Lower lobe of right lung (tissue), 2 donors: ENCODE measurements at places on chromosomes 5 and 9.
A peak's percentile ranks its signal among the peaks of the same experiment; 100 is the strongest.

GRCh38 chr5:142191776-142192175 lies 83.2 kb downstream of the NDFIP1 start:
- DNase-seq, result no peak

- DNase-seq, result no peak
Measured at GRCh38 chr5:136143312-136143711, 10.7 kb downstream of the SMAD5 start.

- no peak for DNase-seq
Measured at GRCh38 chr9:8179381-8180053, 379.9 kb upstream of the DMAC1 start.

- no peak for DNase-seq
Measured at GRCh38 chr5:131276072-131276471, 12.2 kb downstream of the CDC42SE2 start.

DNA sequence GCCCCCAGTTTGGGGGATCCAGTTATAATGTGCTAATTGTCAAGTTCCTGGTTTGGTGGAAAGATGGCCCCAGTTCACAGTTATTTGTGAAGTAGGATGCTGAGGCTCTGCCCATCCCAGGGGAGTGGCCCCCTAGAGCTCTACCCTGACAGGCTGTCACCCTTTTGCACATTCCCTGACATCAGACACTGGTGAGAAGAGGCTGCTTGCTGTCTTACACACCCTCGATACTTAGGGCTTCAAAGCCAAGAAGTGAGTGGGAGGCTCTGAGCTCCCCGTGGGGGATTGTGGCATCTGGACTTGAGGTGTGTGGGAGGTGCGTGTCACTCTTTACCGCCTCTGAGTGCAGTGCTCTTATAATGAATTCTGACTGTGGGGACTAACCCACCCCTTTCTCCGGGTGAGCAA lies 168.5 kb downstream of the DOCK2 start:
- no peak for DNase-seq

GRCh38 chr5:143186623-143187022 lies 216.9 kb downstream of the NR3C1 start:
- no peak for DNase-seq

GRCh38 chr9:130128733-130129431 lies 43.3 kb upstream of the NCS1 start:
- peak; percentile 75 for DNase-seq

- no peak for DNase-seq
Measured at GRCh38 chr5:107431998-107432397, 238.7 kb downstream of the EFNA5 start.

DNA sequence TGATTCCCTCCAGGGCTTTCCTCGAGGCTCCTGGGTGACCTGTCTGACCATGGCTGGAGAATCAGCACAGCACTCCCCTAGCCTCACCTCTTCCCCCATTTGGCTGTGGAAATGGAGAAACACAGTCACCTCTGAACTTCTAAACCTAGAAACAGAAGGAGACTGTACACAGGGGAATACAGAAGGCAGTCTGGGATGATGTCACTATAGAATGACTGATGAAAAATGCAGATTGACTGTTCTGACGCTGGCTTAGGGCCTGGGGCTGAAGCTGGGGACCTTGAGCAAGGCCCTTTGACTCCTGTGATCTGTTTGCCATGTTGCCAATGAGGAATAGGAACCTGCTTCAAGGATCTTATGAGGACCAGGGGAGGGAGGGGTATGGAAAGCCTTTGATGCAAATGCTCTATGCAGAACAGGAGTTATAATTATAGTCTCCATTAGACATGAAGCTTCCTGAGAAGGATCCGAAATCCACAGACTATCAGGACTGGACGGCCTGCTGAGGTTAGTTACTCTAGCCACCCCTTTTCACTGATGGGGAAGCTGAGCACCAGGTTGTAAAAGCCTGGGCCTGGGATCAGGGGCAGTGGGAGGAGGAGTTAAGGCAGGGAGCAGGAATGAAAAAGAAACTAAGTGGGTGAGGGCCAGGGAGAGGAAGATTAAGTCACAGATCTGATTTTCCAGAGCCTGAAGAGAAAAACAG lies 24.4 kb upstream of the ANXA6 start:
- no peak for DNase-seq

- no peak for DNase-seq
Measured at GRCh38 chr5:95631991-95632675, 12.2 kb downstream of the GPR150 start.

DNA sequence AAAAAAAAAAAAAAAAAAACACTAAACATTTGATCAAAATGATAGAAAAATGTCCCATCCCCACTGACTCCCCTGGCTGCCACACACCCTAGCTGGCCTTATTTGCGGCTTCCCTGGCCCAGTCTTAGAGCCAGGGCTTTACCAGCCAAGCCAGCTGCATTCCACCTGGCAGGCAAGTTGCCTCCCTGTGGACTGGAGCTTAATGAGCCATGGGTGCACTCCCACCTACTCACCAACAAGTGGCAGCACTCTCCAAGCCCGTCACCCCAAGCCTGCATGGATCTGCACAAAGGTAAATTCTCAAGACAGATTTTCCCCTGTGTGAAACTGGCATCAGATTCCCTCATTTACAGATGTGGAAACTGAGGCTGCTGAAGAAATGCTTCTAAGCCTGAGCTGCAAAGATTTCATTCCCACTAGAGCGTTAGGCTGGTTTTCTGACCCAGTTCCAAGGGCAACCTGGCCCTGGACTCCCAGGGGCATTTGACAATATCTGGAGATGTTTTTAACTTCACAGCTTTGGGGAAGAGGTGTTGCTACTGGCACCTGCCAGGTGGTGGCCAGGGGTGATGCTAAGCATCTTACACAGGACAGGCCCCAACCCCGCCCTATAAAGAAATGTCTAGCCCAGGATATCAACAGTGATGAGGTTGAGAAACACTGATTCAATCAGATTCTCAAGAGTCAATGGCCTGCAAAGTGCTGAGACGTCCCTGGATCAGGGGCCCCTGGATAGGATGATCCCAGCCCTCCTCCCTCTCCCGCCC lies 21.9 kb upstream of the VDAC1 start:
- no peak for DNase-seq

DNA sequence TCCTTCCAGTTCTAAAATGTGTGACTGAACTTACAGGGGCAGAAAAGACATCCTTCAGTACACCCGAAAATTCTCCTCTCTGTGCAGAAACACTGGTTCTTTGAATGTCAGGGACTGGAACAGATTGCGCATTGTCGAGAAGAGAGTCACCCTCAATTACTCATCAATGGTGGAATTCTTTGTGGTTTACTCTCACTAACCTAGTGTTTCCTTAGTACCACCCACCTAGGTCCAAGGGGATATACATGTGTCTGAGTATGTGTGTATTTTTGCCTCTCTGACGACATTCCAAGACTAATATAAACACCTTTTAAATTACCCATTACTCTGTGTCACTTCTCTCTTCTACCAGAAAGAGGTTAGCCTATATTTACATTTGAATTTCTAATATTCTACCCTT lies 660.8 kb downstream of the TLE1 start:
- DNase-seq, result no peak

GRCh38 chr9:79222483-79222882 lies 349.3 kb upstream of the TLE4 start:
- DNase-seq, result no peak

- peak; percentile 77 for DNase-seq
Measured at GRCh38 chr9:121686930-121687541, 35.6 kb downstream of the DAB2IP start.

DNA sequence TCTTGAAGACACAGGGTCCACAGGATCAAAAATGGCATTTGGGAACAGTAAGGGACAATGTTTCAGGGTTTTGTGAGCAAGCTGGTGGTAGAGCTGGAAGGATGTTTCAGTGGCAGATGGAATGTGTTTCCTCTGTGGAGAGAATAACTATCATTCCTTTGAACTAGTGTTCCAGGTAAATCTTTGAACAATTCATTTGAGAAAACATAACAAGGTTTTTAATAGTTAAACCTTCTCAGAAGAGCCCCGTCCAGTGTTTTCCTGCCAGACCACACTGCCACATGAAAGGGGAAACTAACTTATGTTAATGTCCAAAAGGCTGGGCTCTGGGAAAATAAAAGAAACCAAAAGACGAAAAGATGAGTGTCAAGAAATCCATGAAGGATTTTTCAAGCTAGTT lies 207.0 kb upstream of the ZNF462 start:
- no peak for DNase-seq
